ENCODE measurements at places on chromosomes 16 and 17.

GRCh38 chr16:35628976-35629375, 2169.6 kb downstream of the TP53TG3F start:
- no peak for DNase-seq

DNA sequence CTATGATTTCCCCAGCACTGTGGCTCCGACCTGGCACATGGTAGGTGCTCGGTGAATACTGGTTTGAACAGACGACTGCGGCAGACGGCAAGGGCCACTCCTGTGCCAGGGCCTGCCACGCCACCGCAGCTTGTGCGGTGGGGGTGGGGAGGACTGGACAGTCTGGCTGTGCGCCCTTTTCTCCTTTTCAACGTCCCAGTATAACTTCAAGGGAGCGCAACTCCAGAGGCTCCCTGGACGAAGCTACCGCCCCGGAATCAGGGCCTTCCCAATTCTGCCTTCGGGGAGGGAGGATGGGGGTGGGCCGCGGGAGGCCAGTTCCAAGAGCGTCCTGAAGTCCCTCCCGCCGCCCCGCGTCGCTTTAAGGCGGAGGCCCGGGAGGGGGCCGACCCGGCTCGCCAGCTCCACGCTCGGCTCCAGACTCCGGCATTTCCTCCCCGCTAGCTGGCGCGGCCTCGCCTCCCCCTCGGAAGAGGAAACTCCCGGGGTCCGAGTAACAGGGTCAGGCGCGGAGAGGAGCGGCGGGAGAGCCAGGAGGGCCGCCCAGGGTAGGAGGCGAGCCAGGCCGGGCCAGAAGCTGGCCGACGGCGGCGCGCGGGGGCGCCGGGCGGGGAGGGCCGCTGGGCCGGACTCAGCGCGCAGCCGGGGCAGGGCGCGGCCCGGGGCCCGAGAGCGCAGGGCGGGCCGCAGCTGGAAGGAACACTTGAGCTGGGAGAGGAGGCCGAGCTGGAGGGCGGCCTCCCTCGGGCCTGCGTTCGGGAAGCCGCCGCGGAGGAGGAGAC, at the start of gene ITPRIPL2:
ITPRIPL2 (plus strand) TSS at position 388 of the 782 bp plus-strand sequence. CDS start 498 bp downstream, outside the sequence.
- peak; percentile 21 for DNase-seq

GRCh38 chr16:57299009-57299718, 14.7 kb upstream of the PLLP start:
- peak; percentile 53 for DNase-seq

DNA sequence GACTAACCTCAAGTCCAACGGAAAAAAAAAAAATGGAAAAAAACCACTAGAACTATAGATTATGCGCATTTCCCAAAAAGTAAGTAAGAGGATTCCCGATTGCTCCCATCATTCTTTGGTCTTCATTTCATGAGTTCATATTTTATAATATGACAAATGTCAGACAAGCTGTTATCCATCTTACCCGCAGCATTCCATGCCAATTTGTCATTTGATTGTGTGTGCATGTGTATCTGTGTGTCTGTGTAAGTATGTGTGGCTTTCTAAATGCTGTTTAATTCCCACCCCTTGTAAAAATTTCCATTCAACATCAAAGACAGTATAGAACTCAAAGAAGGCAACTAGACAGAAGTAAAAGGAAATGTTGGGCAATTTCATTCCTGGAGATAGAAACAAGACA, 434.1 kb downstream of the CDH11 start:
- DNase-seq: no peak

GRCh38 chr16:2854700-2855309, 3.2 kb downstream of the PRSS22 start:
- no peak for DNase-seq

DNA sequence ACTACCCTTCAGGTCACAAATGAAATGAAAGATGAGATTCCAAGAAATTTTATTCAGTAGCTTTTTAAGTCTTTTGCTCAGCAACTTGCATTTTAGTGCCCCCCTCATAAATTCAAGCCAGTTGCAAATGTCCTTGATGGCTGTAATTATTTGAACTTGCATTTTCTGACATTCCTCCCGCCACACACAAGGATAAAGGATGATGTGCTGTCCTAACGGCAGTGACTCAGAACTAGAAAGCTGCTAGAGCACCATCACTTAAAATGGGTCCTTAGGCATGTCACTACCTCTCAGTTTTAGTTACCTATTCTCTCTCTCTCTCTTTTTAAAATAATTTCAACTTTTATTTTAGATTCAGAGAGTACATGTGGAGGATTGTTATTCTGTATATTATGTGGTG, 306.7 kb downstream of the CNTNAP4 start:
- no peak for DNase-seq

GRCh38 chr17:12277827-12278226, 257.1 kb downstream of the MAP2K4 start:
- no peak for DNase-seq

- no peak for DNase-seq
These were observed 314.9 kb downstream of the PMP22 start for GRCh38 chr17:14950216-14950615.

DNA sequence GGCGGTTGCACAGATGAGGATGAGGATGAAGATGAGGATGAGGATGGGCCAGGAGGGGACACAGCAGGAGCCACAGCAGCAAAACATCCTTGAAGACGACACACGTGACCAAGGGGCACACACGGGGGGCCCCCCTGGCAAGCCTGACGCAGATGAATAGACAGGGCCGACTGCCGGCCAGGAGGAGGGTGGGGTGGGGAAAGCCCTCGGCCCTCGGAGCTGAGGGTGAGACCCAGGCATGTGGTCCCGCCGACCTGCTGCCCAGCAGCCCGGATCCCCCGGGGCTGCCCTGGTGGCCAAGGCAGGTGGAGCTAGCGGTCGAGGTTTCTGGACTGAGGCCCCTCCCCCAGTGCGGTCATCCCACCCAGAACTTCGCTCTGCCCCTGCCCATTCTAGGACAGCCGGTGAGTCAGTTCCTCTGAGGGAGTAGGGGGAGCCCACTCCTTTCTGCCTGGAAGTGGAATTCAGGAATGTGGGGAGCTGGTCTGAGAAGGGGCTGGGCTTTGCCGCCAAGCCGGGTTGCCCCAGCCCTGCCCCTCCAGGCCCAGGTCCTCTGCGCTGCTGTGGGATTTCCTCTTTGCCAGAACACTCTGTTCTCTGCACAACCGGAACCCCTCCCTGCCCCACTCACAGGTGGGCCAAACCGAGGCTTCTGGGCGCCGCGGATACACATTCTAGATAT, 9.9 kb downstream of the CYGB start:
- DNase-seq: peak; percentile 34

DNA sequence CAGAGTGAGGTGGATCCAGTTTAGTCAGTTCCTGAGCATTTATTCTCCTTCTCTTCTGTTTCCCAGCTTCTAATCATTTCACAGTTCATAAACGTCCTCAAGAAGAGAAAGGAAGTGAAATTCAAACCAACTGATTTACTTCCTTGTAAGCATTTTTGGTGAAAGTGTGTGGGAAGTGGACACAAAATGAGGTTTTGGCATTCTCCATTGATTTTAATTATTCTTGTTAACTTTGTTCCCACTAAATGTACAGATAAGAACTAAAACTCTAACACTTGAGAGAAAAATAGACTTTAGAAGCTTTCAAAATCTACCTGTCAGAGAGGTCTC, 42.7 kb upstream of the CORO6 start:
- no peak for DNase-seq

DNA sequence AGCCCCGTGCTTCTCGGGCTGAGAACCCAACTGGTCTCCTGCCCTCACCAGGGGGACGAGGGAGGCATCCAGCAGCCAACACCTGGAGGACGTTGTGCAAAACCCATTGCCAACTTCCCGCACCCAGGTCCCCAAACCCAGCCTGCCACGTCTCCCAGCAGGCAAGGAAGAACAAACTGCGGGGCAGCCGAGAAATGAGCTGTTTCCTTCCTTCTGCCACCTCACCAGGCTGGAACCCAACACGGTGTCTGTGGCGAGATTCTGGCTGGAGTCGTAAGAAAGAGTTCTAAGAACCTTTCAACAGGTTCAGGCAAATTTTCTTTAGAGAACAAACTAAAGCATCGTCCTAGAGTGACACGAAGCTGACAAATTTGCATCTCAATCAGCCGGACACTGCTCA, 3.6 kb downstream of the SLC43A2 start:
- no peak for DNase-seq

- DNase-seq: no peak
These were observed 5.4 kb downstream of the MARCHF10 start for GRCh38 chr17:62802561-62803205.

DNA sequence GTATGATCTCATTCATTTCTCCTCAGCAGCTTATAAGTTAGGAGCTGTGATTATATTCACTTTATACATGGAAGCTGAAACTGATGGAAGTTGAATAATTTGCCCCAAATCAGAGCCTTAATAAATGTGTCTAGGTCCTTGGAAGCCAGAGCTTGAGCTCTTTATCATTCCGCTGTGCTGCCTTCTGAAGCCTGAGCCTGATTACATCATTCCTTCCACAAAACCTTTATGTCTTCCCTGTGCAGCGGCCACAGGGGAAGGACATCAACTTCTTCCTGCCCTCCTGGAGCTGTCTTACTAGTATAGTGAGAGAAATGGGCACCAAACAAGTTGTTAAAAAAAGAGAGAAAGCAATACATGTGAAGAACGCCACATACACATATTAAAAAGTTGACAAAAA, 6.8 kb downstream of the TNRC6C start:
- no peak for DNase-seq

- no peak for DNase-seq
These were observed 70.4 kb upstream of the CLEC18A start for GRCh38 chr16:69880640-69881133.

- no peak for DNase-seq
These were observed 9.7 kb downstream of the MRM3 start for GRCh38 chr17:791829-792228.

GRCh38 chr17:80446645-80447405, 29.6 kb downstream of the NPTX1 start:
- no peak for DNase-seq

- DNase-seq: no peak
These were observed 18.5 kb upstream of the DNAJA2 start for GRCh38 chr16:46991729-46992704.

DNA sequence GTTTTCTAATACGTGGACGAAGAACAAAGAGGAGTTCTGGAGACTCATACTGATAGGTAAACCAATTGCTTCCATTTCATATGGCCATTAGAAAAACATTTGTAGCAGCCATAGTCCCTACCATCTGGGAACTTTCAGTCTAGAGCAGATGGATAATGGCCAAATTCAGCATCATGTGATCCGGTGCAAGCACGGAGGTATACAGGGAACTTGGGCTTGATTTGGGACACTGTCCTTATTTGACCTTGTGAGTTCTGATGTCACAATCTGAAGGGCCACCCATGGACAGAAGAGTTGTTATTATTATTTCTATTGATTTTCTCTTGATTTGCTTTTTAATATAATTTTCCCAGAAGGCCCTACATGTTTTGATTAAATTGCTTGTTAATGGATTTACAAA, 154.6 kb upstream of the ZNF267 start:
- DNase-seq: no peak

- no peak for DNase-seq
These were observed 62.3 kb downstream of the CLEC16A start for GRCh38 chr16:11006656-11007055.

DNA sequence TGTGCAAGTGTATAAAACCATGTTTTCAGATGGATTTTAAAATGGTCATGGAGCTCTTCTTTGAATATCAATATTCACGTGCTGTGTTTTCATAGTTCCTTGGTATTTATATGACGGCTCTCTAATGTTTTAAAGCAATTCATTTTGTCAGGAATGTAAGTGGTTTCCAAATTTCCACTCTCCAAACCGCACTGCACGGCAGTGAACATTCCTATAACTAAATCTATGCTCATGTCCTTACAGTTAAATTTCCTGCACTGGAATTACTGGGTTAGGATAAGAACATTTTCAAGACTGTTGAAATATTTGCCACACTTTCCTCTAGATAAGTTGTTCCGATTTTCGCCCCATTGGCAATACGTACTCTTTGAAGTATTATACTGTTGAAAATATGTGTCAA, 398.9 kb downstream of the PMP22 start:
- no peak for DNase-seq

DNA sequence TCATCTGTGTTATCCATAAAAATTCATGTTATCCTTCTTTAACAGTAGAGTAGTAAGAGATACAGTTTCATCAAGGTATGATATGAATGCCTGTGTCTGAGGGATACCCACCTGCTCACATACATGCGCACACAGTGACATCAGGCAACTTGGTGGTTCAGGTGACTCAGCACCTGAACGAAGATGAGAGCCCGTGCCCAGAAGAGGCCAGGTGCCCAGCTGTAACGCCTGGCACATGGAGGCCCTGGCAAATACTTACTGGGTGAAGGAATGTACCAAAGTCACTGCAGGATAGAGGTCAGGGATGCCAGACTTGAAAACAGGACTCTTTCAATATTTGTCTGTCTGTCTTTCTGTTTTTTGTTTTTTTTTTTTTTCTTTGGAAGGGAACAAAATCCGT, 72.6 kb upstream of the LGALS9 start:
- DNase-seq: no peak

DNA sequence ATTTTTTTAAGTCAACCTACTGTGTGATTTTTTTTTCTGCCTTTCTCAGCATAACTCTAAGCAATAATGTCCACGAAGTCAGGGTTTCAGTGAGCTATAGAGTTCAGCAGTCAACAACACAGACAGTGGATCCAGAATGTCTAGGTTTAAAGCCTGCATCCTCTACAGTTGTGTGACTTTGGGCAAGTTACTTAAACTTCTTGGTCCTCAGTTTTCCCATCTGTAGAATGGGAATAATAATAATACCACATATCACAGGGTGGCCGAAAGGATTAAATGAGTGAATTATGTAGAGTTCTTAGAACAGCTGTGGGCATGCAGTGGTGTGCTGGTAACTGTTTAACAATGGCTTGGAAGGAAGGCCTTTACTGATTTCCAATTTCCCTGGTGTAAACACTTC, 38.8 kb upstream of the MEAK7 start:
- DNase-seq: no peak

- no peak for DNase-seq
These were observed 148.2 kb downstream of the IRX5 start for GRCh38 chr16:55078699-55079410.

DNA sequence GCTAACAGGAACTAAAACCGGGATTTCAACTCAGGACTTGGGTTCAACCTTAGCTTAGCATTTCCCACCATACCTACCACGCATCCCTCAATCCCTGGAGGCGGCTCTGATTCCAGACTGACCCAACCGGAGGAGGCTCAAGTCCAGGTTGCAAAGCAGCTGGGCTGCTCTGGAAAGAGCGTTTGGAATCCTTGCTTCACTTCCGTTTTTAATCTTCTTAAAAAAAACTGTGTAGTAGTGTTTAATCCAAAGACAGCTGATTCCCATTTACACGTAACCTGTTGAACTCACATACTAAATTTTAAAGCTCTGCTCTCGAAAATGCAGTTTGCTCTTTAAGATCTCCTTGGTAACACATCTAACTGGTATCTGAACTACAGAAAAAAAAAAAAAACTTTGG, 50.0 kb downstream of the NXN start:
- DNase-seq: no peak

GRCh38 chr17:30267625-30268024, 24.1 kb downstream of the BLMH start:
- no peak for DNase-seq

- DNase-seq: no peak
These were observed 48.6 kb downstream of the ABCA8 start for GRCh38 chr17:68906638-68907037.

Data from activated naive CD4-positive, alpha-beta T cell treated with Interleukin-2 at 50 U/mL for 16 hours (primary cell).